ENCODE measurements at places on chromosomes 2 and 18. TPM values are rescaled to one million over a fixed set of nuclear protein-coding genes. Genes with fewer than 3 reads are reported as not detected.
A peak's percentile ranks its signal among the peaks of the same experiment; 100 is the strongest.

- peaks cover 23% of the 10 kb centered on the region for H3K27me3 ChIP-seq
- H3K36me3 ChIP-seq: no peaks in the 10 kb centered on the region
- no peak overlapping the region for H3K4me3 ChIP-seq
These were observed 61.4 kb upstream of the RNF152 start for GRCh38 chr18:61954096-61954746.

- H3K36me3 ChIP-seq: no peaks in the 10 kb centered on the region
- no peaks in the 10 kb centered on the region for H3K4me1 ChIP-seq
- H3K27me3 ChIP-seq: no peaks in the 10 kb centered on the region
- H3K4me3 ChIP-seq: no peak overlapping the region
- no peak overlapping the region for H3K27ac ChIP-seq
- no peak for DNase-seq
These were observed 8.0 kb downstream of the PCARE start for GRCh38 chr2:29066271-29066860.

- H3K27ac ChIP-seq: no peak overlapping the region
- no peaks in the 10 kb centered on the region for H3K36me3 ChIP-seq
- H3K4me3 ChIP-seq: no peak overlapping the region
- peaks cover 14% of the 10 kb centered on the region for H3K27me3 ChIP-seq
These were observed 157.2 kb downstream of the MIB1 start for GRCh38 chr18:21897811-21898210.

DNA sequence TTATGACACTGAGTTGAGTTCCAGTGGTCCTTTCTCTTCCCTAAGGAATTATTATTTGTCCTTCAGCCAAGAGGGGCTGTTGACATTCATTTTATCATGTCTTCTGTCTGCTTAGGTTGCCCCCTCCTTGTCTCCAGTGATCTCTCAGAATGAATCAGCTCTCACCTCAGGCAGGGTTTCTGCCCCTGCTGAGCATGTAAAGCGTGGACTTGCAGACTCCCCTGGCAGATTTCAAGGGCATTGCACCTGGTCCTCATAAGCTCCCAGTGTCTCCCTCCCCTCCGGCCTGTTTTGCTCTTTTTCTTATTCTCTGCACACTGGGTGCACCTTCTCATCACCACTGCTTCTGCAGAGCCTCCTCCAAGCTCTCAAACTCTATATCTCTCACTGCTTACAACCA lies 188.4 kb downstream of the KCNS3 start:
- H3K4me1 ChIP-seq: no peaks in the 10 kb centered on the region
- no peaks in the 10 kb centered on the region for H3K27me3 ChIP-seq
- no peak overlapping the region for H3K27ac ChIP-seq
- no peak overlapping the region for H3K4me3 ChIP-seq
- H3K36me3 ChIP-seq: no peaks in the 10 kb centered on the region

DNA sequence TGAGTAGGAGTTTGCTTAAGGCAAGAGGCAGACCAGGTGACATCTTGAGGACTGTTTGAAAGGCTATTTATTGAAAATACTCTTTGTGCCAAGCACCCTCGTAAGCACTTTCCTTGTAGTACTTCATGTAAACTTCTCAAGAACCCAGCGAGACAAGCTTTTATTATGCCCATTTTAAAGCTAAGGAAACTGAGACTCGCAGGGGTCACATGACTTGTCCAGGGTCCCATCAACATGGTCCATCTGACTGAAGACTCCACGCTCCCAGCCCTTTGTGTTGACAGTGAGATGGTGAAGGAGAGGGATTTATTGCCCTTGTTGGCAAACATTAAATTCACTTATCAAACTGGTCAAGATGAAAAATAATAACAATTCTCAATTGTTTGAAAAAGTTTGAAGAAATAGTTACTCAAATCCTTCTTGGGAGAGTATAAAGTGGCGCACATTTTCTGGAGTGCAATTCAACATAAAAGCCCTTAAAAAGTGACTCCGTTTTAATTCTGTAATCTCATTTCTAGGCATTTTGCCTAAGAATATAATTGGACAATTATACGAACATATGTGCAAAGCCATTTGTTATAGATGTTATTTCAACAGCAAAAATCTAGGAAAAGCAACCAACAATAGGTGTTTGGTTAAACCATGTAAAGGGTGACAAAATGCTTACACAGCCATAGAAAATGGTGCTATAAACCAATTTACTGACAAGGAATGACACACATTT lies 270.5 kb upstream of the NCKAP5 start:
- H3K4me3 ChIP-seq: no peak overlapping the region
- DNase-seq: no peak
- H3K27ac ChIP-seq: no peak overlapping the region
- no peaks in the 10 kb centered on the region for H3K36me3 ChIP-seq

GRCh38 chr2:223513771-223514455 lies 88.2 kb downstream of the SCG2 start:
- H3K27me3 ChIP-seq: peaks cover 1% of the 10 kb centered on the region
- no peaks in the 10 kb centered on the region for H3K4me1 ChIP-seq
- no peaks in the 10 kb centered on the region for H3K36me3 ChIP-seq
- H3K27ac ChIP-seq: no peak overlapping the region
- DNase-seq: no peak

DNA sequence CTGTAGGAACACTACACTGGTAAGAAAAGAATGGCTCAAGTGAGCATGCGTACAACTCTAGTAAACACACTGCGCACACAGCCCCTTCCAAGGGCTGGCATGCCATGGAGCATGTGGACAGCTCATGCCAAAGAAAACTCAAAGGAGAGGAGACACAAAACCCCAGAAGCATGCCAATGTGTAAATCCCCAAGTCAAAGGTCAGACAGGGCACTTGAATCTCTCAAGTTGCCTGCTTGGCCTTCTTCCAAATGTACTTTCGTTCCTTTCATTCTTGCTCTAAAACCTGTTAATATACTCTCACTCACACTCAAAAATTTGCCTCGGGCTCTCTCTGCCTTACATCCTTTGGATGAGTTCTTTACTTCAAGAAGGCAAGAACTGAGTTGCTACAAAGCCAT lies 365.3 kb downstream of the NBAS start:
- H3K27ac ChIP-seq: no peak overlapping the region
- no peak for DNase-seq
- H3K27me3 ChIP-seq: no peaks in the 10 kb centered on the region
- H3K4me1 ChIP-seq: peaks cover 4% of the 10 kb centered on the region

- no peak for DNase-seq
- H3K27ac ChIP-seq: no peak overlapping the region
- no peaks in the 10 kb centered on the region for H3K36me3 ChIP-seq
- no peak overlapping the region for H3K4me3 ChIP-seq
- peaks cover 4% of the 10 kb centered on the region for H3K27me3 ChIP-seq
These were observed 26.0 kb downstream of the MARCO start for GRCh38 chr2:118968042-118968441.

DNA sequence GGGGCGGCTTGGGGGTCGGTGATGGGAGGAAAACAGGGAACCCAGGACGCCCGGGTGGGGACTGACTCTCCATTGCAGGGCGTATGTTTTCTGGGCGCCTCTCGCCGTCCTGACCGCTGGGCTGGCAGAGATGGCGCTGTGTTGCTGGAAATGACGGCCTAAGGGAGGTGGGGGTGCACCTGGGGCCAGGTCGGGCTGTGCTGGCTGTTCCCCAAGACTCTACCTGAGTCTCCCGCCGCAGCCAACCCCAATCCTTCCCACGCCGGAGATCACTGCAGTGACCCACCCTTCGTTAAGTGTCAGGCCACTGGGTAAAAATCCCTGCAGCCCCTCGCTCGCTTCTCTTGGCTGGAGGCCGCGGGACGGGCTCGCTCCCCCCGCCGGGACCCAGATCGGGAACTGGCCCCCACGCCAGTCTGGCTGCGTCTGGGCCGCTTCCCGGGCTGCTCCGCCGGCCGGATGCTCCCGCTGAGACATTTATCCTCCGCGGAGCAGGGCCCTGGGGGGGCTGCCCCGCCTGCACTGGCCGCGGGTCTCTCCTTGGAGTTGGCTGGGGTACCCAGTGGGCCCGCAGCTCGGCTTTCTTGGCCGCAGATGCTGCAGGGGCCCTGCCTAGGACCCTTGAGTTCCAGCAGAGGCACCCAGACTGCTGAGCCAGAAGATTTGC lies 7.8 kb upstream of the ARMC9 start:
- peak; percentile 7 for DNase-seq
- no peaks in the 10 kb centered on the region for H3K4me1 ChIP-seq
- peaks cover 22% of the 10 kb centered on the region for H3K27me3 ChIP-seq
- H3K27ac ChIP-seq: no peak overlapping the region

- H3K27ac ChIP-seq: no peak overlapping the region
- H3K4me1 ChIP-seq: peaks cover 4% of the 10 kb centered on the region
- H3K4me3 ChIP-seq: no peak overlapping the region
These were observed 287.4 kb downstream of the PRKCE start for GRCh38 chr2:45938649-45939511.

GRCh38 chr2:96144481-96145035 lies 682 bp downstream of the DUSP2 start:
- peaks cover 55% of the 10 kb centered on the region for H3K4me1 ChIP-seq
- peak; percentile 50 for DNase-seq
- peak overlapping the region; percentile 95 for H3K27ac ChIP-seq
- H3K4me3 ChIP-seq: peak overlapping the region; percentile 96

DNA sequence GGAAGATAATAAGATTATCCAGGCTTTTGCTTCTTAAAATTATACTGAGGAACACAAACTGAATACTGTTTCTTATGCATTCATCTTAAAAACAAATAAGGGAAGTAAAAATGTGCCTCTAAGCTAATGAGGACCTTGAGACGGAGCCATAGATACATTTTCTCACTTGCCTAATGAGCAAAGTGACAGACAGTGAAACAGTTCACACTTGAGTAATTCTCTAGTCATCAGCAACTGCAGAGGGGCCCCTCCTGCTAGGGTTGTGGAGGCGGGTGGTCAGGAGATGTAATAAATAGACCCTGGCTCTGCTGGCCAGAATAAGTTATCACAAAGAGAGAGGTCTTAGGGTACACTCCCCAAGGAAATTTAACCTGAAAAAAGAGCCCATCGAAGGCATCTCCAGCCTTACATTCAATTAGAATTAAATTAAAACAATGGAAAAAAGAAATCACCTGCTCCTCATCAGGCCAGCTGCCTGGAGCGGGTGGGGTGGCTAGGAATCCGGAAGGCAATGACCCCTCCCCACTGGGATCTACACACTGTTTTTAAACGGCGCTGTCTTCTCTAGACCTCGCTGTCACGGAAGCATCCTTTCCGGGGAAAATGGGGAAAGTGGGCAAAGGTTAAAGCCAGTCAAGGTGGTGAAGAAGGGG lies 32.6 kb upstream of the INSIG2 start:
- H3K4me3 ChIP-seq: no peak overlapping the region
- no peaks in the 10 kb centered on the region for H3K36me3 ChIP-seq
- H3K27me3 ChIP-seq: peaks cover 27% of the 10 kb centered on the region
- peaks cover 10% of the 10 kb centered on the region for H3K4me1 ChIP-seq

GRCh38 chr18:53503914-53504441 lies 720.5 kb downstream of the MBD2 start:
- no peak overlapping the region for H3K4me3 ChIP-seq
- H3K36me3 ChIP-seq: no peaks in the 10 kb centered on the region
- no peak for DNase-seq

- H3K36me3 ChIP-seq: no peaks in the 10 kb centered on the region
- H3K27me3 ChIP-seq: no peaks in the 10 kb centered on the region
- H3K4me3 ChIP-seq: no peak overlapping the region
- H3K4me1 ChIP-seq: no peaks in the 10 kb centered on the region
- no peak overlapping the region for H3K27ac ChIP-seq
These were observed 110.7 kb upstream of the SMAD7 start for GRCh38 chr18:49061239-49061990.

- H3K27ac ChIP-seq: no peak overlapping the region
- no peak for DNase-seq
- peaks cover 6% of the 10 kb centered on the region for H3K27me3 ChIP-seq
- no peaks in the 10 kb centered on the region for H3K36me3 ChIP-seq
These were observed 20.5 kb upstream of the NYAP2 start for GRCh38 chr2:225378984-225379383.

AQP12B gene
- total RNA-seq: not detected

EVA1A gene
- total RNA-seq: not detected

EPHA4 gene
- total RNA-seq: 7.0 TPM

STAT4 gene
- total RNA-seq: 52.4 TPM

CACNB4 gene
- 0.48 TPM for total RNA-seq

UGT1A5 gene
- not detected for total RNA-seq

FLACC1 gene
- total RNA-seq: 0.67 TPM
